ENCODE measurements at places on chromosomes 1 and 21.

GRCh38 chr1:20466273-20466672, 19.7 kb downstream of the CAMK2N1 start:
- DNase-seq = no peak

DNA sequence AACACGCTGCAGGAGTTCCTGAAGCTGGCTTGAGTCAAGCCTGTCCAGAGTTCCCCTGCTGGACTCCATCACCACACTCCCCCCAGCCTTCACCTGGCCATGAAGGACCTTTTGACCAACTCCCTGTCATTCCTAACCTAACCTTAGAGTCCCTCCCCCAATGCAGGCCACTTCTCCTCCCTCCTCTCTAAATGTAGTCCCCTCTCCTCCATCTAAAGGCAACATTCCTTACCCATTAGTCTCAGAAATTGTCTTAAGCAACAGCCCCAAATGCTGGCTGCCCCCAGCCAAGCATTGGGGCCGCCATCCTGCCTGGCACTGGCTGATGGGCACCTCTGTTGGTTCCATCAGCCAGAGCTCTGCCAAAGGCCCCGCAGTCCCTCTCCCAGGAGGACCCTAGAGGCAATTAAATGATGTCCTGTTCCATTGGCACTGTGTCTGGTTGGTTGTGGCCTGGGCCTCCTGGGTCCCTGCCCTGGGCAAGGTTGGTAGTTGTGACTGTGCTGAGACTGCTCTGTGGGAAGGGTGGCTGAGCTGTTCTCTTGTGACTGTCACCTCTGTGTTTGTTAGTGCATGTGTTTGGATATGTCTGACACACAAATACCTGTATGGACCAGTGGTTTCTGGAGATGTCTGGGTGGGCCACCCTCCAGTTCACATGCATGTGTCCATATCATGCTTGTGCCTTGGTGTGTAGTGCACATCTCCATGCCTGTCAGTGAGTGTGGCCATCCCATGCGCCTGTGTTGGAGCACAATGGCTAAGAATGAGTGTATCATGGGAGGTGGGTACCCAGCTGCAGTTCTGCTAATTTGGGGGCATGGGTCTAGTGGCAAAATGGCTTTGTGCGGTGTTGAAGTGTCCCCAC, 1.4 kb downstream of the SH3BGRL3 start:
- no peak for DNase-seq

GRCh38 chr1:152946651-152947256, at the start of gene SPRR5:
SPRR5 (plus strand) TSS chr1:152947206; CDS start chr1:152948555, 1,349 bp downstream.
- DNase-seq = no peak

GRCh38 chr21:31221043-31221442, 123.0 kb downstream of the TIAM1 start:
- no peak for DNase-seq

DNA sequence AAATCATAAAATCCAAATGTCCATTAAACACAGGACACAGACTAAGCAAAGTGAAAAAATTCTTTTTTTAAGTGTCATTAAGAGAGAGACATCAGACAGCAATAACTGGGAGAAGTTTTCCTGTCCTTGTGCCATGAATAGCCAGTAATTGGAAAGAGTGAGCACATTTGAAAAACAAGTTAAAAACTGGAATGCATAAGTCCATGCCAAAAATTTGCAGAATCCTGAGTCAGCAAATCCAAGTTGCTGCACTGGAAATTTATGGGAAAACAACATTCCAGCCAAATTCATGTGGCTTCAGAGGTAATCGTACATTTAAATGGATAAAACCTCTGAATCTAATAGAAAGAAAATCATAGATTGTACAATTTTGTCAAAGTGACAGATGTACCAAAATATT, 291.4 kb downstream of the LRRC40 start:
- peak; percentile 95 for DNase-seq

DNA sequence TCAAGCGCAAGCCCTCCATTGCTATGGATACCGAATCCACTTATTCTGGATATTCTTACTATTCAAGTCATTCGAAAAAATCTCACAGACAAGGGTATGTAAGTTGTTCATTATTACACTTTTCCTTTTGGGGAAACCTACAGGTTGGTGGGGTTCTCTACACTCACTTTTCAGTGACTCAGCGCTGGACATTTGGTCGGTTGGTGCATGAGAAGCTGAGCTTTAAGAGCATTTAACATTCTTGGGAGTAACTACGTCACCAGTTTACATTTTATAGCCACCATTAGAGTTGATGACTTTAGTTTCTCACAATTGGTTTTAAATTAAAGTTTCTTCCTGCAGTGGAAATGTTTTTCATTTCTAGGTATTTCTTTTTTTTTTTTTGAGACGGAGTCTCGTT, 9.6 kb downstream of the VANGL1 start:
- DNase-seq = no peak

DNA sequence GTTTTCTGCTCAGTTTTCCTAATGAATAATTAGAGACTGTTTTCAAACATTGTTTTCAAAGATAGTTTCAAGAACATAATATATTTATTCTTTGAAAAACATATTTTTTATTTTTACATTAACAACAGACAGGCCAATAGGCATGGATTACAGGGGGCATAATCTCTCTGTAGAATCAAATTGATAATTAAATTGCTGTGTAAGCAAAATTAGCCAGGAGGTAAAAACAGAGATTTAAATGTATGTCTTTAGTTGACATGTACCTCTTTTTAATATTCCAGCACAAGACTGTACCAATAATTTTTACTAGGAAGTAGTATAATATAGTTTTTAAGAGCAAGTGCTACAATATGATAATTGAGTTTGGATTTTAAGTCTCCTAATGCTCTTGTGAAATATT, 1444.5 kb downstream of the BRINP3 start:
- DNase-seq = no peak

DNA sequence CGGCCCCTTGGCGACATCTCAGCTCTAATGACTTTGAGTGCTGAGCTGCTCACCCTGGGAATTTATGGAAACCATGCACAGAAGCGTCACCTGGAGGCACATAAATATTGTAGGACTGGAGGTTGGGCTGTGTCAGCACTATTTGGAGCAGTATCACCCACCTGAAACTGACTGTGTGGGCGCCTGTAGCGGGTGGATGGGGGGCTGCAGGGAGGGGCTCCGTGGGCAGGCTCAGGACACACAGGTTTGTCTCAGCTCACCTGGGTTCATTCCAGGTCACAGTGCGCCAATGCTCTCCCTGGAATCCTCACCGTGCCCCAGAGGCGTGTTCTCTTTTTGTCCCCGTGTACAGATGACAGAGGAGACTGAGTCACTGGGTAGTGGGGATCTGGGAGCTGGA, 74.8 kb upstream of the ACTL8 start:
- no peak for DNase-seq

GRCh38 chr1:244361764-244362473, 89.8 kb downstream of the ADSS2 start:
- no peak for DNase-seq

GRCh38 chr1:228151180-228151925, 1.6 kb downstream of the GJC2 start:
- no peak for DNase-seq

DNA sequence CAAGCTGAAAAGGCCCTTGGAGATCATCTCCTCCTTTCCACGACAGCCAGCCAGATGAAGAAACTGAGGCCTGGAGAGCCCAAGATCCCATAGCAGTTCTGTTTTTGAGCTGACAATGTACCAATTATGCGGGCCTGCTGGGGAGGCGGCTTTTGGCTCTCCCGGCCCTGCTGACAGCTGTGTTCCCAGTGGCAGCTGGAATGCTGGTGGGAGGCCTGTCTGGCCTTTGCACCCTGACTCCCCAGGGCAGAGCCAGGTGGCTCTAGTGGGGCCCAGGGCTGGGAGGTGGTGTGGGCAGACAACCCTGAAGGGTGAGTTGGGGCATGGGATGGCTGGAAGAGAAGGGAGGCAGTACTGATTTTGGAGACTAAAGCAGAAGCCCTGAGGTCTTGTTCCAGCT, 30.7 kb upstream of the WASF2 start:
- no peak for DNase-seq

- no peak for DNase-seq
Observed at GRCh38 chr1:179803104-179803503, 60.0 kb downstream of the FAM163A start.

DNA sequence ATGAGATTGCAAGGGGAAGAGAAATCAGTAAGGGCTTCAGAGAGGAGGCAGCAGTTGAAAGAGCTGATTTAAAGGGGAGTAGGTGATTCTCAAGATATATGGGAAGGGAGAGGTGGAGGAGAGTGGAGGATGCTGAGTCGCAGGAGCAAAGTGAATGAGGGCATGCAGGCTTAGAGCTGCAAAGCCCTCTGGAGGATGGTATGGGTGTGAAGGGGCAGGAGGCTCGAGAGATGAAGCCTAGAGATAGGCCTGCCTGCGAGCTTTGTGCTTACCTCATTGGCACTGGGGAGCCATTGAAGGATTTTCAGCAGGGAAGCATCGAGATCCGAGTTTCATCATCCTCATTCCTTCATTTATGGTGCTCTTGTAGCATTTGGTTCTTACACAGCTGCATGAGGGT, 15.8 kb upstream of the SH2D2A start:
- DNase-seq = no peak

DNA sequence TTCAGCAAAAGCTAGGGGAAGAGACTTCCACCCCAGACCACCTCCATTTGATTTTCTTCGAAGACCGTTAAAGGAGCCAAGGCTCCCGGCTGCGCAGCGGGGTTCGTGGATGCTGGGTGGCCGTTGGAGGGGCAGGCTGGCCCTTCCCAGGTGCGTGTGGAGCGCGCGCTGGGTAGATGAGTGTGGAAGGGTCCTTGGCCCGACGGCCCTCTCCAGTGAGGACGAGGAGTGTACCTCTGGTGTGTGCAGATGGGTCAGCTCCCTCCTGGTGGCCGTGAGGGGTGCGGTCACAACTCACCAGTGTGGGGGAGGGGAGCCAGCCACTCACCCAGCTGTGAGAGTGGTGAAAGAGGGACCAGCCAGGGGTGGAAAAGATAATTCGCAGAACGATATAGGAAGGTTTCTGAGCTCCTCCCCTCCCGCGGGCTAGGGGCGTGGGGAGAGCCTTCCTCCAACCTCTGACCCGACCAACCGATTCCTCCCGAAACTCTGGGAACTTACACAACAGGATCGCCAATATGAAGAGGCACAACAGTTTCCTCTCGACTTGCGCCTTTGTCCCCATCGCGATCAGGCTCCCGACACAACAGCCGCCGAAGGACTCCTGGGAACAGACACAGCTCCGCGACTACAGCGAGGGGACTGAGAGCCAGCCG, at the start of gene F11R:
TSS of gene F11R (minus strand) at position 644 of the 656 bp plus-strand sequence. CDS start at position 565, 79 bp downstream.
- no peak for DNase-seq

- DNase-seq = no peak
Observed at GRCh38 chr1:231220801-231221200, 20.2 kb upstream of the GNPAT start.

DNA sequence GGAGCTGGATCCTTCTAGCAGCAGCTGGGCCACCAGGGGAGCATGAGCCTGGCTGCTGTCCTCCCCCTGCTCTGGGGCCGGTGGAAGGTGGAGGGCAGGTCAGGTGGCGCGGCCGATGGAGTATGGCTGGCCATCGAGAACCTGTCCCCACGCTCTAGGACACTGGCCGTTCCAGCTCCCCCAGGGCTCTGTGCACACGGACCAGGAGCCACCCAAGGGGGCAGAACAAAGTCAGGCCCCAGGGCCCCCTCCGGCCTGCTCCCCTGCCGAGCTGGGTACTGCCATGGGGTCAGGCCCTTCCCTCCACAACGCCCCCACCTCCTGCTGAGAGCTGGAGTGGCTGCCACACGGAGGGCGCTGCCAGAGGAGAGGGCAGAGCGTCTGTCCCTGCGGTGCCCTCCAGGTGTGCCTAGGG, 4.5 kb upstream of the PLCH2 start:
- DNase-seq = no peak

DNA sequence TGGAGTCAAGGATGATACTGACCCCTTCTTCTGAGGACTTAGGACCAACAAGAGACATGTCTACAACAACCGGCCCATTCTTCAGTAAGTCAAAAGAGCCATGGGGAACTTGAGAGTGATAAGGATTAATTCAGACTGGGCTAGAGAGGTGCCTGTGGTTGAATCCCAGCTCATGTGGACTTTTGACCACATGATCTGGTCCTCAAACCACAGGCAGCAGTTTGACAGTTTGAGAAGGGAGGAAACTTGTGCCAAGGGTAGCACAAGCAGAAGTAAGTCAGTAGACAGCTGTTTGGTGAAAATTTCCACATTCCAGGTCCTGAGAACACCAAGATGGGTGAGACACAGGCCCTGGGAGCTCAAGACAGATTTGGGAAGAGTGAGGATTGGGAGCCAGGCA, 19.8 kb downstream of the SH3BP5L start:
- no peak for DNase-seq

DNA sequence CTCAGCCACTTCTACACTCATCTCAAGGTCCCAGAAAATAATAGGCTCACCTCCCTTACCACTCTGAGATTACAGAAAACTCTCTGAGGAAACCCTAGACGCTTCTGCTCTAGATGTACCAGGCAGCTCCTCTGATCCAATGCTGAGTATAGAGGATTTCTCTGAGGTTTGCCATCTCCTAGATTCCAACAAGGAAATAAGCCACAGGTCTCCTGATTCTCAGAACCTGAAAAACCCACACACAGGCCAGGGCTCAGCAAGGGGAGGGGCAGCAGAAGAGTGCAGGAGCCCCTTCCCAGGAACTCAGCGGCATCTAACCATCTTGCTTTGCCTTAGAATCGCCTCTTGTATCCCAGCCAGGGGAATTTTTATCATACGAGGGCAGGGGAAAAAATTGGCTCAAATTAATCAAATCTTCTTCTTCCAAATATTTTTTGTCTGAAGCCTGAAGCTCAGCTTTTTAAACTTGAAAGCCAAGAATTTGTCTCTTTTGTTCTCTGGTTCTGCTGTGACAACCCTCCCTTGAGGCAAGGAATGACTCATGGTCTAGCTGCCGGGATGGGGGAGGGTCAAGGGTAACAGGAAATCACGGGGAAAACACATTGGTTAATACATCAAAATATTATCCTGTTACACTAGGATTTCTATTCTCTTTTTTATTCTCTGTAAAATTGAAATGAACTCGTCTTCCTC, 30.8 kb downstream of the GORAB start:
- peak; percentile 70 for DNase-seq

DNA sequence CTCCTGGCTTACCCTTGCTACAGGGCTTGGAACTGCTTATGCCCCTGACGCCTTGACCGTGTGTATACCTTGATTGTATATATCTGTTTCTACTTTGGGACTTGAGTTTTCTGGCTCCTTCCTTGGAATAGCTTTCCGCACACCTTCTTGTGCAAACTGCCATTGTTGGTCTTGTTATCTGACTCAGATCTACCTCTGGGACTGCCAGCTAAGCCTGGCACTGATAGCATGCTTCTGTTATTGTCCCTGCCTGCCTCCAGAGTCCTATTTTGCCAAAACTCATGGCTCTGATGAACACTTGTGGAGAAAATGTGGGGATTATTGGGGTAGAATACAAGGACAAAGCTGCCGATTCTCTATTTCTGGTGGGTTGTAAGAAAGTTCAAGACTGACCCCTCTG, 15.4 kb downstream of the FMOD start:
- DNase-seq = no peak

GRCh38 chr1:150126811-150127210, 22.9 kb upstream of the PLEKHO1 start:
- DNase-seq = no peak

DNA sequence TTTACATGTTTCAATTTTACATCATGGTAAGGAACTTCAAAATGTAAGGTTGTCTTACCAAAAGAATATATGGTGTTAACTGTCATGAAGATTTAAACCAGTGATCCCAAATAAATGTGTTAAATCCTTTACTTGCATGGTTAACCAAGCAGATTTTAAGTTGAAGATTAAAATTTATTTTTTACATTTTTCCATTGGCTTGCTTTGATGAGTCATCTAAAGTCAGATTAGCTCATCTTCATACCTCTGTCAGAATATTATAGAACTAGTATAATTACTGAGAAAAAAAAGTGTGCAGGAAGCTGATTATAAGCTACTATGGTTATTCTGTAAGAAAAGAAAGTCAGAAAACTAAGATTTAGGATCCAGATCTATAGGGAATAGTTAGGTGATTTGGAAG, 95.3 kb upstream of the DPH5 start:
- no peak for DNase-seq
